NCI-H1694 treated with DMSO at 0.1 percent for 48 hours (cell line): ENCODE measurements at places on chromosomes 2 and 18.

DNA sequence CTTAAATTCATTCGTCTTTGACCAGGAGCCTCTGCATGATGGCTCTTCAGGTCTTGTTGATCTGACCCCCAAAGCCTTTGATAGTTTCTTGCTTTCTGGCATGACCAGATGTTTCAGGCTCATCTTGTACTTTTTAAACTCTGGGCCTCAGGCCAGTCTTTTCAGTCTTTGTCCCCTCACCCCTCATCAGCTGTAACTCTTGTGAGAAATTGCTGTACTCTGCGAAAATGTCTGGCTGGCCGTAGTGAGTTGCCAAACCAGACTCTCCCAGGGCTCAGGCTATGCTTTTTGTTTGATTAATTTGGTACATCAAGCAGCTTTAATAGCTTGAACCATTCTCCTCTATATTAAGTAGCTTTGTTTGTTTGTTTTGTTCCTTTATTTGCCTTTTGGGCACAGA lies 75.9 kb downstream of the BABAM2 start:
- no peak for DNase-seq

DNA sequence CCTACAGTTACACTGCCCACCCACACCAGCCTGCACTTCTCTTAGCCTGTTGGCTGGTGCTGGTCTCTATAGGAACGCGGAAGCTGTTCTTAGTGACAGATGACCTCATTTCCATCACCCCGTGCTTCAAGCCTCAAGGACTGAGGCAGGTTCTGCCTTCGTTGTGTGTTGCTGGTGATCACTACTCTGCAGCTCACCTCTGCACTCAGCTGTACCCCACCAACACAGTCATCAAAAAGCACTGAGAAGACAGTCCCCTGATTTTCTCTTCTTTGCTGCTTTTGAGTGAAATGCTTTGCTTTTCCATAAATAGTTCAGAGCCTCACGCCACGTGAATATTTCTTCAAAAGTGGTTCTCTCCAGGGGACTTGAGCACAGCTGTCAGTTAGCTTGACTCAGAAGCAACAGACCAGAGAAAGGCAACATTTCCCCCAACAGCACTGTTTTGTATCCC lies 225.7 kb upstream of the CCDC150 start:
- DNase-seq, result no peak

DNA sequence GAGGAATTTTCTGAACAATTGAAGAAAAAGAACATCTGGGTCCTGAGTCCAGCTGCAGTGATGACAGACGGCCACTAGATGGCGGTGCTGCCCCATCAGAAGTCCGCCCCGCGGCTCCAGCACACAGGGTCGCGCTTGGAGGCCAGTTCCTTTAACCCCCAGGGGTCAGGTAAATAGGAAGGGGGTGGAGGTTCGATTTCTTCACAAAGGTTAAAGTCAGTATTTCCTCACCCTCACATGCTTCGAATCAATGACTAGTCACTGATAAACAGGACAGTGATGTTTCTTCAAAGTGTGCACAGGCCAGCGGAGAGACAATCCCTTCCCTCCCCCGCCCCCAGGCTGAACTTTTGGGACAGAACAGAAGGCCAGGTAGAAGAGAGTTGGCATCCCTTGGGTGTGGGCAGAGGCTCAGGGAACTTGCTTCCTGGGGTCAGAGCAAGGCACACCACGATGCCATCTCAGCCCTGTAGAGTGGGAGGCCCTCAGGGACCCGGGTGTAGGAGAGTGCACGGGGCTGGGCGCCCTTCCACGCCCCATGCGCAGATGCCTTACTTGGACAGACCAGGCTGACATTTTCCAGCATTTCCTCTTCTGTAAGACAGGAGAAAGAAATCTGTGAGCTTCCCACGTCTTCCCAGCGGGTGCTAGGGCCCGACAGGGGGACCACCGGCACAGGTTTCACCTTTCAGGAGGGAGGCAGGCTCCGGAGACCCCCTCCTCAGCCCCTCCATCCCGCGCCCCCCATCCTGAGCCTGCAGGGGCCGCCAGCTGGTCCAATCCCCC lies 722 bp downstream of the APOB start:
- peak; percentile 53 for DNase-seq

- no peak for DNase-seq
Observed at GRCh38 chr18:57856557-57857280, 53.6 kb upstream of the ATP8B1 start.

- DNase-seq, result no peak
Observed at GRCh38 chr2:240949791-240950705, 43.9 kb downstream of the CROCC2 start.

- DNase-seq, result no peak
Observed at GRCh38 chr18:49742316-49743116, 70.8 kb downstream of the ACAA2 start.

DNA sequence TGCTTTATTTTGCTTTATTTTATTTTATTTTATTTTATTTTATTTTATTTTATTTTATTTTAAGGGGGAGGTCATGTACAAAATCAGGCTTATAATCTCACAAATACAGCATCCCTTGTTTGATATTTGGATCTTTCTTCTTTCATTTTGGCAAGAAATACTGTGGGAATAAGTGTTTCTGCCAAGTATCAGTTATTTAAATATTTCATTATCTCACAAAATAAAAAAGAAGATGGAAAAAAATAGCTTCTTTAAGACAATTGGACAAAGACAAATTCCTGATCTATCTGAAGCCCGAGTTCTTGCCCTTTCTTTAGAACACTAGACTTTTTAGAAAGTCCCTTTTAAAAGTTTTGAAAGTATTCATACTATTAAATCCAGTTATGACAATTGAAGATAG lies 560.5 kb upstream of the ZEB2 start:
- DNase-seq, result no peak

GRCh38 chr2:11102466-11102865 lies 52.8 kb upstream of the SLC66A3 start:
- no peak for DNase-seq

- no peak for DNase-seq
Observed at GRCh38 chr2:195782156-195782555, 125.1 kb downstream of the SLC39A10 start.

DNA sequence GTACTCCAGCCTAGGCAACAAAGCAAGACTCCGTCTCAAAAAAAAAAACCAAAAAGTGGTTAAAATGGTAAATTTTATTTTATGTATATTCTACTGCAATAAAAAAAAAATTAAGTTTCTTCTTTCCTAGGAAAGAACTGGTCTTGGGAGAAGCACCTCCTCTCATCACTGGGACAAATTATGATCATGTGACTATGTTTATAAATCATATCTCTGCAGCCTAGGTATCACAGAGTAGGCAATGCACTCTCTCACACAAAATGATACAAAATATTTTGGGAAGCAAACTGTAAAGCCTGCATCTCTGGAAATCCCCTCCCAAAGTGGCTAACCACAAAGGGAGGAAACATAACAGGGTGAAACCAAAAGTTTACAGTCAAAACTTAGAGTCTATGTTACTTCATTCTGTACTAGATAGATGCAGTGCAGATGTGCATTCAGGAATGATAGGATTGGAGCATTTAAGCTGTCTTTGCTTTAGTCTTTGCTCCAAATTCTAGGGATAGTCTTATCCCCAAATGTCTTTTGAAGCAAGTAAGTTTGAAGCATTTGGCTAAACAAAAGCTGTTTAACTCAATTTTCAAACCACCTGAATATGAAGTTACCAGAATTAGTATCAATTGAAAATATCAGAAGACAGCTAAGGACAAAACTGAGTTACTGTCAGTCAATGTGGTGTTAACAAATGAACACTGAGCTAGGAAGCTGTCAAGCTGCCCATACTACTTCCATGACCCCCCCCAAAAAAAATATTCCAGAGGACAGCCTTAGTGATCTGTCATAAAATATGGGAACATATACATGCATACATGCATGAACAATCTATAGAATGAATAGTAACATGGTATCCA lies 21.1 kb upstream of the MALT1 start:
- DNase-seq, result no peak

DNA sequence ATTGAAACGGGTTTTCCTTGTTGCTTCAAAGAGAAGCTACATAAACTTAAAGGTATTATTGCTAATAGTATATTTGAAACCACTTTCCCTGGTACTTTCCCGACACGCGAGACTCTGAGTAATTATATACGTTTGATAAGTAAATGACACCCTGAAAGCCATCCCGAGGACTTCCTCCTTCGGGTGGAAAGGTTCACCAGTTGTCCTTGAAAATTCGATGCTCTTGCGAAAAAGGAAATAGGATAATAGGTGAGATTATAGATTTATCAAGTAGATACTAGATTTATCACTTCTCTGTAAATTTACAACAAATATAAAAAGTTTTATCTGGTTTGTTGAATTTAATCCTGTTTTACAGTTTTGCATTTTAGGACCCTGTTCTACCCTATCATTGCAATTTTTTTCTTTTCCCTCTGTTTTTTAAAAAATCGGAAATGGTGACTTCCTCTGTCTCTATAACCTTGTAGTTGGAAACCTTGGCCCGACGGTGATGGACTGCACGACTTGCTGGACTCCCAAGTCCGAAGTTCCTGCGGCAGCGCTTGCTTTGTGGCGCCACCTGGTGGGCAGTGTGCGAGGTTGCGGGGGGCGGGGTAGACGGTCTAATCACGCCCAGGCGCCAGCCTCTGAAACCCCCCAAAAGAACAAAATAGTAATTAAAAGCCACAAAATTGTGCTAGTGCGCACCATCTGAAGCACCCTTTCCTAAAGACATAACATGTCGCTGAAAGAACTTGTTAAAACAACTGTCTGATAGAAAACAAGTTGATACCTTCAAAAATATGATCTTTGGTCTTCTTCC lies 972 bp upstream of the DLX2 start:
- peak; percentile 56 for DNase-seq

- DNase-seq, result no peak
Observed at GRCh38 chr2:214014551-214015220, 396.2 kb upstream of the VWC2L start.

GRCh38 chr2:121608367-121608766 lies 40.9 kb downstream of the CLASP1 start:
- no peak for DNase-seq

GRCh38 chr2:206920310-206920709 lies 19.0 kb upstream of the CPO start:
- no peak for DNase-seq

DNA sequence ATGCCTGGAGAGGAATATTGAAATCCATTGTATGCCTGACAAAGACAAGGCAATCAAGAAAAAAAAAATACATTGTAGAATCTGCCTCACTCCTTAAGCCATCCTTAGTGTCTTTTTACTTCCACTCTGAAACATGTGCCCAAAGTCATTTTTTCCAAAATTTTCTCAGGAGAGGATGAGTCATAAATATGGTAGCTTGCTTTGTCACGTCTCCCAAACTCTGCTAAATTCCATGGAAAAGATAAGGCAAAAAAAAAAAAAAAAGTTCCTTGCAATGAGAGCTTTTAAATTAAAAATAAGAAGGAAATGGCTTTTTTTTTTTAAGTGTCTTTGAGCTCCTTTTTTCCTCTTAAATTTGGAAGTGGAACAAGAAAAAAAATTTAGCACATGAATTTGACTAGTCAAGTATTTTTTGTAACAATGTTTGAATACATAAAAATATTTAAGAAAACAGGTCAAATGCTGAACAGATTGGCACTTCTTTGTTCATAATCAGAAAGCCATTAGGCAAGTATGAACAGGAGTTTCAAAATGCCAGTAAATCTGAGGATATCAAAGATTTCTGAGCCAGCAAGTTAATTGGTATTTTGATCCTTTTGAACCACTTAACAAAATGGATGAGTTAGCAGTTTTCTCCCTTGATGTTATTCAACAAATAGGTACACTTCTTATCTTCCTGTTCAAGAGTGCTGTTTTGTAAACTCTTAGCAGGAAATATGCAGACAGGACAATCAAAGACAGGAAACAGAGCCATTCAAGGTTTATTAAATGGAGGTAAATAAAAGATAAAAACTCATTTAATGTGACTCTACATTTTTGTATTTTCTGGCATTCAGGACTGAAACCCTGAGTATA lies 247.3 kb upstream of the SP5 start:
- peak; percentile 39 for DNase-seq

DNA sequence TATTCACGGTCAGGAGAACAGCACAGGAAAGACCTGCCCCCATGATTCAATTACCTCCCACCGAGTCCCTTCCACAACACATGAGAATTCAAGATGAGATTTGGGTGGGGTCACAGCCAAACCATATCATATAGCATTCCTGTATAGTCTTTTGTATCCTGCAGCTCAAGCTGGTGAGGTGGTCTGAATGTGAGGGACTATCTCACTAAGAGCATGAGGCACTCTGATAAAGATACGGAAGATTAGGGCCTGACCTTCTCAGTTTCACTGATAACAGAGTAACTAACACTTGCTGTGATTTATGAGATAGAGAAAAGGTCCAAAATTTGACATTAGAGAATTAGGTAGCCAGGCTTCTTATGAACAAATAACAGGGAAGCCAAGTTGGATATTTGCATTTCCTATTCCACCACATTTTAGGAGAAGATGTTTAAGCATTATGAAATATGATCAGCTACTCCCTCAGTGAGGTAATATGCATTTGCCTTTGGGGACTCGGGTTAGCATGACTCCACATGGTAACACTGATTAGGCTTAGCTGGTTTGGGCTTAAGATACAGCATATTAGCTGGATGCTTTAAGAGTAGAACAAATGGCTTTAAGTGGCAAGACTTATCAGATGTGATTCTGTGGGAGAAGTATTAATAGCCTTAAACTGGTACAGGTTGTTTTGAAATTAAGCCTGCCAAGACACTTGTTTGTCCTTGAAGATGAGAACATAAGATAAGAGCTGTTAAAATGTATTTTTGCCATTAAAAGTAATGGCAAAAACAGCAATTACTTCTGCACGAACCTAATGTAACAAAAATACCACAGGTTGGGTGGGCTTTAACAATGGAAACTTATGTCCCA lies 106.9 kb upstream of the MSTN start:
- no peak for DNase-seq

- DNase-seq, result no peak
Observed at GRCh38 chr2:85221067-85221691, 88.0 kb downstream of the TCF7L1 start.

DNA sequence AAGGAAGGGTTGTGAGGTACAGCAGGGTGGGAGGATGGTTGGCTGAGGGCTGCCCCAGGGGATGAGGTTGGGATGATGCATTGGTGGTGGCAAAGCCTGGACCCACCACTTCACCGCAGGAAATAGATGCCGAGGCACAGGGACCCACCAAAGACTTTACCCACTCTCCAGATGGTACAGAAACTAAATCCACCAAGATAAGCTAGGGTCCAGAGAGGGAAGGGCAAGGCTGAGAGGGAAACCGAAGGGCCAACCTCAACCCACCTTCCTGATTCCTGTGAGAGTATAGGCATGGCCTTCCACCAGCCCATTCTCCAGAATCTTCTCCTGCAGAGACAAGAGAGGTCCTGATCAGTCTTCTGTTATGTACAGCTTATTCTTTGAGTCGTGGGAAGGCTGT lies 18.1 kb downstream of the CAPN14 start:
- no peak for DNase-seq

- DNase-seq, result no peak
Observed at GRCh38 chr2:43593254-43593653, 2.6 kb downstream of the THADA start.

- no peak for DNase-seq
Observed at GRCh38 chr2:52395912-52396311, 1364.0 kb upstream of the NRXN1 start.

DNA sequence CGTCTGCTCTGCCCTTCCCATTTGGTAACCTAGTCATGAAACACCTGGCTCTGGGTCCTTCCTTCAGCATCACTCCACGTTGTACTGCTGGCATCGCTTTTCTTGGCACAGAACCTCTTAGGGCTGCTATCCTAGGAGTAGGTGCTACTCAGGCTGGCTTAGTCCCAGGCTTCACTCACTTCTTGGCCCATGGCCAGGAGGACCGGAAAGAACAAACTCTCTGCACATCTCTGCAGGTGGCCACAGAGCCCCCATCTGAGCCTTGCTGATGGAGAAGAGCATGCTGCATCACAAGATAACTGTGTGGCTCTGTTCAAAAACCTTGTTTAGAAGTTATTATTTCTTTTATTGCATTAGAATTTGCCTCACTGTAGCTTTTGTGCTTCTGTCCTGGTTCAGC lies 447.2 kb upstream of the TNP1 start:
- DNase-seq, result no peak
